ENCODE measurements at places on chromosomes 5 and 9. TPM values are rescaled to one million over a fixed set of nuclear protein-coding genes. Genes with fewer than 3 reads are reported as not detected.

HRH2 gene
- total RNA-seq = 1.1 TPM

GRCh38 chr9:4678679-4679267, 596 bp upstream of the CDC37L1 start:
- DNase-seq = no peak

DNA sequence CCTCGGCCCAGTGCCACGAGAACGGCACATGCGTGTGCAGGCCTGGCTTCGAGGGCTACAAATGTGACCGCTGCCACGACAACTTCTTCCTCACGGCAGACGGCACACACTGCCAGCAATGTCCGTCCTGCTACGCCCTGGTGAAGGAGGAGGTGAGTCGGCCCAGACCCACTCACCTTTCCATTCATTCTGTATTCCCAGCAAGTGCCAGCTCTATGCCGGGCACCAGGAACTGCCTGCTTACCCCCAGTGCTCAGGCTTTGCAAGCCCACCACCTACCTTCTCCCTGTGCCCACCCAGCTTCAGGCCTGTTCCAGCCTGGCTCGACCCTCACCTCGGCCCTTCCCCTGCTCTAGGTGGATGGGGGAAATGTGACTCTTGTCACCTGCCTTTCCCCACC, 26.6 kb upstream of the AIF1L start:
- no peak for DNase-seq

GRM6 gene
- total RNA-seq = not detected
